ENCODE measurements at places on chromosomes 7 and 10. TPM values are rescaled to one million over a fixed set of nuclear protein-coding genes. Genes with fewer than 3 reads are reported as not detected.

The SNCG gene
- 3.2 TPM for total RNA-seq

The ANKRD61 gene
- 0.16 TPM for total RNA-seq

The AGAP5 gene
- 3.4 TPM for total RNA-seq

The MUC3A gene
- not detected for total RNA-seq

Data from hair follicle dermal papilla cell (primary cell).